Type B pancreatic cell (in vitro differentiated cells): ENCODE measurements at places on chromosomes 2 and 18. TPM values are rescaled to one million over a fixed set of nuclear protein-coding genes. Genes with fewer than 3 reads are reported as not detected.

Gene DPP4
- 55.9 and 89.4 TPM in 2 replicates for total RNA-seq

DNA sequence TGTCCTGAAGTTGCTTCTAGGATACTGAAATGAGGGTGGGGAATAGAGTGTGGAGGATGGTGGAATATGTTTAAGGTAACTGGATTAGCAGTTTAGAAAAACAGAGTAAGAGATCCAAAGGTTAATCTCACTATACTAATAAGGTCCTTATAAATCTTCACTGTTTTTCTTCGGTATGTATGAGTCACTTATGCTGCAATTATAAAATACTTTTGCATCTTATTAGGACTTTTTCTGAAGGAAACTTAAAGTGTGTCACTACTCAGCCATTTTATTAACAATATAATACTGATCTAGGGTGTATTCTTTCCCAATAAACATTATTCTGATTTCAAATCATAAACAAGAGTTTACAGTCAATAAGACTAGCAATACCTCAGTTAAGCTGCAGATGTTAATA lies 182.3 kb downstream of the ZNF521 start:
- H3K4me1 ChIP-seq, result peaks cover 28% of the 10 kb centered on the region
- DNase-seq, result no peak
- H3K27ac ChIP-seq, result no peak overlapping the region
- H3K36me3 ChIP-seq, result no peaks in the 10 kb centered on the region

DNA sequence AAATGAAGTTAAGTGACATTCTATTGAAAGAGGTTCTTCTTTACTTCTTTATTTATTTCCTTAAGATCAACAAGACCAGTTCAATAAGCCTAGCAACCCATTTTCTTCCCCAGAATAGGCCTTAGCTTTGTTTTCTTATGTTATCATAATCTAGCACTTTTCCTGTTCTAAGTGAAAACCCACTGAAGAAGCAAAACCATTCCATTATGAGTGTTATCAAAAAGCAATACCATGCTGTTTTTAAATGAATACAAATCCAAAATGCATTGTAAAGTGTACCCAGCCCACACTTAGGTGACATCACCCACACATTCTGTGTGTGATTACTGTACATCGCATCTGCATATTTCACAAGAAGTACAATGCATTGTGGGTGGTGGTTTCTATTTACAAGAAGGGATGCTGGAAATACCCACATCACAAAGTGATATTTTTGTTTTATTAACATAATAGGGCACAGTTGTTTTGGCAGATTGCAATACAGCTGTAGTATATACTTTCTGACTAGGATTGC lies 679.5 kb downstream of the KCNJ3 start:
- H3K27ac ChIP-seq, result no peak overlapping the region
- no peak overlapping the region for H3K4me3 ChIP-seq
- no peaks in the 10 kb centered on the region for H3K4me1 ChIP-seq
- H3K36me3 ChIP-seq, result no peaks in the 10 kb centered on the region

Gene TLX2
- total RNA-seq, result 0.67 and 2.9 TPM in 2 replicates
